ENCODE measurements at places on chromosomes 12 and 14.
A peak's percentile ranks its signal among the peaks of the same experiment; 100 is the strongest.

GRCh38 chr14:98951521-98952152 is 320.4 kb downstream of the BCL11B start:
- no peak for DNase-seq

DNA sequence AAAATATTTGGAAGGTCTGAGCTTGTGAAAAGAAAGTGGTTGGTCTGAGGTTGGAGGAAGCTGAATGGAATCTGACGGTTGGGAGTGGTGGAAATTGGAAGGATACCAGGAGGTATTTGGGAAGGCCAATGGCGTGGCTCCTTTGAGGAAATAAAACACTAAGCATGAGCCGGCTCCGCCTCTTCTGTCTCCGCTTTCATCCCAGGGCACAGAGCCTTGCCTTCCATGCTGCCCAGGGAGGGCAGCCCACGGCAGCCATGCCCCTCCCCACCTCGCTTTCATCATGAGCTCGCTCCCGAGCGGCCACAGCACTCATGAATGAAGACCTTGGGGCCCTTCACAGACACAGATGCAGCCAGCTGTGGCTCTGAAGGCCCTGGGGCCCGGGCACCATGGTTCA is 36.2 kb downstream of the HSP90AA1 start:
- DNase-seq: no peak

DNA sequence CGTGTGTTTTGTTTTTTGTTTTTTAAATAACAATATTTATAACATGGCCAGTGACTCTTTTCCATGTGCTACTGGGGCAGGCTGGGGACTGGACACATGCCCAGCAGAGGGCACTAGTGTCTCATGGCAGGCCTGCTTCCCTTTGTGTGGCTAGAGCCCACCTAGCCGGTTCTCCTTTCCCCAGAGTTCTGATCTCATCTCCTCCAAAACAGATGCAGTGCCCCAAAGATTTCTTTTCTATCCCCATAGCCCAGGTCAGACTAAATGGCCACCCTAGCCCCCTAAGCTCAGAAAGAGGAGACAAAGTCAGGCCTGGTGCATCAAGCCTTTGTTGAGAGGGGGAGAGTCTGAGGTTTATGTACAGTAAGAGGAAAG is 21.2 kb downstream of the PRPF40B start:
- DNase-seq: peak; percentile 67

DNA sequence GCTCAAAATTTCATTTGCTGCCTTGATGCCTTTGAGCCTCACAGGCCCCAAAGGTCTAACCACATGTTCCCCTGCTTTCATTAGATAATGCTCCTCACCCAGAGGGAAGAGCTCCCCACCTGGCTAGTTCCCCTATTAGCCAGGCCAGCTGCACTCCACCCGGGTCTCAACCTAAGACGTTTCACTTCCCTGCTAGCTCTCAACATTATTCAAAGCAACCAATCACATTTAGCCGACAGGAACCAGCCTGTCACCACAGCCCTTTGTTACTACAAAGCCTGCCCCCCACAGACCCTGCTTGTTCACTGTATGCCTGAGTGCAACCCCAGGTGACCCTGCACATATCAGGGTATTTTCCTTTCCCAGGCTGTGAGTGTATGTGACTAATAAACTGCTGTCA is 78.6 kb downstream of the SLC15A5 start:
- no peak for DNase-seq

- DNase-seq: no peak
These were observed 11.9 kb downstream of the NPAS3 start for GRCh38 chr14:32950584-32950983.

DNA sequence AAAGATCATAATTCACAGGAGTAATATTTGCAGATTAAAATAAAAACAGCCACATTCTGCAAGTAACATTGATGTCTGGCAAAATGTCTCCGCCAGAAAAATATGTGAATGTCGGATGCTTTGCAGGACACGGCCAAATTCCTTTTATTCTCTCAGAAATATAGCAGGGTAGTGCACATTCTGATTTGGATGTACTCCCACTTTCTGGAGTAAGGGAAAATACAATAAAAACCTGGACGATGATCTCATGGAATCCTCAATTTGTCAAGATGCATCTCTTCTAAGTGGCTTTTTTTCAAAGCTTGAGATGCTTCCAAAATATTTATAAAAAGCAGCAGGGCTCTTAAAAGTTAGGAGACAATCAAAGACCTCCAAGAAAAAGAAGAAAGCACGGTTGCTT is 133.3 kb downstream of the TBX5 start:
- DNase-seq: no peak

DNA sequence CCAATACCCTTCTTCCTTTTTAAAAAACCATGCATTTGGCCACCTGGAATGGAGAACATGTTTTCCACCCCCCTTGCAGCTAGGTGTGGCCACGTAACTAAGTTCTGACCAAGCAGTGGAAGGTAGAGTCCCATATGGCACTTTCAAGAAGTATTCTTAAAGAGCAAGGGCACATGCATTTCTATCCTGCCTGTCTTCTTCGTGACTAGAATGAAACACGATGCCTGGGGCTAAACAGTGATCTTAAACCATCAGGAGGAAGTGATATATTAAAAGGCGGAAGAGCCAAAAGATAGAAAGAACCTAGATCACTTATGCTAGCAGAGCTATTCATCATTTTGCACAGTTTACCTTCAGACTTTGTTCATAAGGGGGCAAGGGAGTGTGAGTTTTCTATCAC is 16.0 kb upstream of the DDX11 start:
- DNase-seq: no peak

DNA sequence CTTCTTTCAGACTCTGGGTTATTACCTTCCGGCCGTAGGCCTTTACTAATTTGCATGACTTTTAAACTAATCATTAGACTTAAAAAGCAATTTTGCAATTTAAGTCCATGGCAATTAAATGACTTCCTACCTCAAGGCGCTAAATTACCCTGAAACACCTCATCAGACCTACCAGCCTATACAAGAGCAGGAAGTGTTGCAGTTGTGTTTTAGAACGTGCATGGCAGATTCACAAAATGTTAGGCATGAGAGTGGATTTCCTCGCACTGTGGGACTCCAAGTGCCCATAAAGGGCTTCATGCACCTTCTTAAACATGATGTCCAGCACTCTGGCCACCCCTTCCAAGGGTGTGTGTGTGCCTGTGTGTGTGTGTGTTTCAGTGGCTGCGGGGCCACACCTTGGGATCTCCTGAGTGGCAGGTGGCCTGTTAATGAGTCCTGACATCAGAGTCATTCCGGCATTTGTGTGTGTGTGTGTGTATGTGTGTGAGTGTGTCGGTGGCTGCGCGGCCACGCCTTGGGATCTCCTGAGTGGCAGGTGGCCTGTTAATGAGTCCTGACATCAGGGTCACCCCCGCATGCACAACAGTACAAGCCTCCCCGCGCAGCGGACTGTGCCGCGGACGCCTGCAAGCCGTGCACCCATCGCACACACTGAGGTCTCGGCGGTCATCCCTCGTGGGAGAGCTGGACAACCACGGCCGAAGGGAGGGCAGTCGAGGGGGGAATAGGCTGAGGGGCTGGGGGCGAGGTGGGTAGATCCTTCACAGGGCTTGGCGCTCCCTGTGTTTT is 900 bp downstream of the C2CD5 start:
- peak; percentile 60 for DNase-seq

DNA sequence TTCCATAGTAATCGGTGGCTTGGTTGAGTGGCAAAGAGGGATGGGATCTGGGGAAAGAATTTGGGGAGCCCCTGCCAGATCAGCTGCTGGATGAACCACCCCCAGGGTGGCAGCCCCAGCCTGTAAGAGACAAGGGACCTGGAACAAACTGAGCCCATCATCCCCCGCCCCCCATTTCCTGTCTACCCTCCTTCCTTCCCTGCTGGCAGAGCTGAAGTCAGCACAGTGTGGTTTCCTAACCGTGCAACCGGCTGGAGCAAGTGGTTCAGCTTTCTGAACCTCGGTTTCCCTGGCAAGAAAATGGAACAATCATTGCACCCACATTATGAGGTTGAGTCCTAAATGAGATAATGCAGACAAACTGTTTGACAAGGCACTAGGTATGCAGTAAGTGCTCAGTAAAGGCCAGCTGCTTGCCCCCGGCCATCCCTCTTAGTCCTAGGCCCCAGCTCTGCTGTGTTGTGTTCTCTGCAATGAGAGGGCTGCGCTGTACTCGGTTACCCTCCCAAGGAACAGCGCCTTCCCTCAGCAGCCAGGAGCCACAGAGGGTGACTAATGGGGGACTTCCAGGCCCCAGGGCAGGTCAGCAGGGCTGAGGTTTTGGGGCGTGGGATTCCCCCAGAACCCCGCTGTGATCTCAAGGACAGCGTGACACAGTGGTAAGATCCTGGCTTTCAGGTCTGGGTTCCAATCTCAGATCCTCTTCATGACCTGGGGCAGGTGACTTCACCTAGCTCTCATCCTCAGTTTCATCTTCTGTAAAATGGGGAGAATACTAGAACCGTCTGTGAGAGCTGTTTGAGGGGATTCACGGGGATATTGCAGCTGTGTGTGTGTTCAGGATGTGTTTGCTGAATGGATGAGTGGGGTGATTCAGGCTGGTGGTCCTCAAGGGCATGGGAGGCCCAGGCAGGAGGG is 16.5 kb downstream of the SELPLG start:
- DNase-seq: no peak

GRCh38 chr12:21416511-21417121 is 20.8 kb upstream of the PYROXD1 start:
- DNase-seq: no peak
